ENCODE measurements at places on chromosomes 11 and 22.

DNA sequence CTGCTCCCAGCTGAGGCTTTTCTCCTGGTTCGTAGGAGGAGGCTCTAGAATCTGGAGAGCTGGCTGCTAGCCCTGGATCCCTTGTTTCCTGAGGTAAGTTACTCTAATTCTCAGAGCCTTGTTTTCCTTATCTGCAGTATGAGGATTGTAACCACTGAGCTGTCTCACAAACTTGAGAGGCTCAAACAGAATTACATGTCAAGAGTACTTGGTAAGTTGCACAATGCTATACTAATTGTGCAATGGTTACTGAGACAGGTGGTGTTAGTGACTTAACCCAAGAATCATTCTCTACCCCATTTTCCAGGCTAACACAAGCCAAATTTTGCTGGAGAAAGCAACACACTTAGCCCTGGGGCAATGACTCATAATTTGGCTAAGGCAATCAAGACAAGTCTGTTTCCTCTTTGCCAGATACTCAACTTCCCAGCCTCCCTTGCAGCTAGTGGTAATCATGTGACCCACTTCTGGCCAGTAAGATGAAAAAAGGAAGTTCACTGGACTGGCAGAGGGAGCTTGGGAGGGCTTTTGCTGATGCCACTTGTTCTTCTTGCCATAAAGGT, 348.0 kb downstream of the TENM4 start:
- DNase-seq, result no peak

- DNase-seq, result no peak
These were observed 32.1 kb downstream of the YAP1 start for GRCh38 chr11:102142333-102142732.

GRCh38 chr11:77096591-77097019, 6.0 kb upstream of the OMP start:
- DNase-seq, result no peak

DNA sequence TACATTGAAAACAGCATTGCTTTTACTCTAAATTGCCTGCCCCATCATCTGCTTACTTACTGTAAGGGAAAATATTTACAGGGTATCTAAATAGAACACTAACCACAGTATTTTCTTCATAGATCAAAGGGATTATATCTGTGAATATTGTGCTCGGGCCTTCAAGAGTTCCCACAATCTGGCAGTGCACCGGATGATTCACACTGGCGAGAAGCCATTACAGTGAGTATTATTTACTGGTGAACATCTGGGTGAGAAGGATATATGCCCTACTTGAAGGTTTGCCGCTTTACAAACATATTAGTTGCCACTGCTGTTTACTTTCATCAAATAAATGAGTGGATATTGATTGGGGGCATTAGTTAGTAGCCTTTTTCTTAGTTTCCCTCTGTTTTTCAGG, 5.9 kb upstream of the CNTF start:
- no peak for DNase-seq

DNA sequence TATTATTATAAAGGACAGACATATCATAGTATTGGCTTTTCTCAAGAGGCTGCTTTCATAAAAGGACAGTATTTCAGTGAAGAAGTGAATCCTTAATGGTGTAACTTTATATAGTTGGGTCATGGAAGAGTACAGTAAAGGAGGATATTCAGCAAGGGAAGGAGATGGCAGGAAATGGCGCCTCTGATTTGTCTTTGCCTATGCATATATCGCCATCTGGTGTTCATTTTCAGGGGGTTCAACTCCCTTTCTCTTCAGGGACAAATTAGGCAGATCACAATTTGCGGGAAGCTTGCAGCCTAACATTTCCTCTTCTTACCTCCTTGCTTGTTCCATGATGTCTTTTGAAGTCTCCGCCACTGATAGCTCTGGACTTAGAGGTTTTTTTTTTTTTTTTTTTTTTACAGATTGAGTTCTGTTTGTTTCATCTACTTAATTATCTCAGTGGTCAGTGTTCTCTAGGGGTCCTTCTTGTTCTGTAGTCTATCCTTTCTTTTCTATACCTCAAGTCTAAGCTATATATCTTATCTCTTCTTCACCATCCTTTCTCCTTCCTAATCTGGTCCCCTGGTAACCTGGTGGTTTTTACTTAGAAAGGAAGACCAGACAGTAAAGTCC, 21.8 kb upstream of the RRM1 start:
- DNase-seq, result peak; percentile 72

DNA sequence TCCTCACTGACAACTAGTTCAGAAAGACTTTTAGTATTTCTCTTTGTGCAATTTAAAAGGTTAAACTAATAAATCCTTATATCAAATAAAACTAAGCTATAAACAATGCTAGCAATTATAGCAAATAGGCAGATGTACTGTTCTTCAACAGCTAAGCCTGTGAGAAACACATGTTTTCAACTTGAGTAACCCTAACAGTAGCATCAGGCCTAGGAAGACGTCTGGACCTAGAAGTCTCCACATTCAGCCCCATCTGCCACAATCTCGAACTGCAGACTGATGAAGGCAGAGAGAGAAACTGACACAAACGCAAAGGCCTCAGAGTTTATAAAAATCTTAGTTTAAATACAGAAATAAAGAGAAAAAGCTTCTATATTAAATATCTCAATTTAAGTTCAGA, 2.5 kb downstream of the ST13 start:
- DNase-seq, result no peak

- no peak for DNase-seq
These were observed 438.1 kb downstream of the SOX6 start for GRCh38 chr11:15918212-15918611.

DNA sequence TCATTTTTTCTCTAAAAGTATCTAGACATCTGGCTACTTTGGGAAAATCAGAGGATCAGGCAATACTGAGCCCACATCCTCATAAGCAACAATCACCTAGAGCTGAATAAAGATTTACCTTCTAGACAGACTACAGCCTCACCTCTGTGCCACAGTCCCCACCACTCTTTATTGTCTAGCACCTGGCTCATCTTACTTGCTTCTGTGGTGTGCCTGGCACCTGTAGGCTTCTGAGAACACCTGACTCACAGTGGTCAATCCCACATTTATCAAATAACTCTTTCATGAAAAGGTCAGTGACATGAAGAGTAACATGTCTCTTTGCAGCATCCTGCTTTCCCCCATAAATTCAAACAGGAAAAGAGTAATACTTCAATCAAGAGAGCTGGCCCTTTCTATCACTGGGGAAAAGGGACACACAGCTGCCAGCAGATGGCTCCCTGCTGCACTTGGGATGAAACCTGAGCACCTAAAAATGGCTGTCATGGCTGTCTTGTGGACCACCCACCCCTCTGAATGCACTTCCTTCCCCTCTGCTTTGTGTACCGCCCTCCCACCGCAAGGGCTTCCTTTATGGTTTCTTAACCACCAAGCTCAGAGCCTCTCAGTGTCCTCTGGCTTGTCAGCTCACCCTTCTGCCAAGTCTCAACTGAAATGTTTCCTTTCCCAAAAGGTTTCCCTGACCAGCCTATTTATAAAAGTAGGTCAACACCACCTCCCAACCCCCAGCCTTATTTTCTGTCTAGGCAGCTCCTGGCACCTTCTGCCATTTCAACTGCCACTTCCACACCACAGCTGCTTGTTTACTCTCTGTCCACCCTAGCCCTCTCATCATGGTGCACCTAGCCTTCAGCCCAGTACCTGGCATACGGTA, 9.3 kb downstream of the TFIP11 start:
- DNase-seq, result peak; percentile 88

DNA sequence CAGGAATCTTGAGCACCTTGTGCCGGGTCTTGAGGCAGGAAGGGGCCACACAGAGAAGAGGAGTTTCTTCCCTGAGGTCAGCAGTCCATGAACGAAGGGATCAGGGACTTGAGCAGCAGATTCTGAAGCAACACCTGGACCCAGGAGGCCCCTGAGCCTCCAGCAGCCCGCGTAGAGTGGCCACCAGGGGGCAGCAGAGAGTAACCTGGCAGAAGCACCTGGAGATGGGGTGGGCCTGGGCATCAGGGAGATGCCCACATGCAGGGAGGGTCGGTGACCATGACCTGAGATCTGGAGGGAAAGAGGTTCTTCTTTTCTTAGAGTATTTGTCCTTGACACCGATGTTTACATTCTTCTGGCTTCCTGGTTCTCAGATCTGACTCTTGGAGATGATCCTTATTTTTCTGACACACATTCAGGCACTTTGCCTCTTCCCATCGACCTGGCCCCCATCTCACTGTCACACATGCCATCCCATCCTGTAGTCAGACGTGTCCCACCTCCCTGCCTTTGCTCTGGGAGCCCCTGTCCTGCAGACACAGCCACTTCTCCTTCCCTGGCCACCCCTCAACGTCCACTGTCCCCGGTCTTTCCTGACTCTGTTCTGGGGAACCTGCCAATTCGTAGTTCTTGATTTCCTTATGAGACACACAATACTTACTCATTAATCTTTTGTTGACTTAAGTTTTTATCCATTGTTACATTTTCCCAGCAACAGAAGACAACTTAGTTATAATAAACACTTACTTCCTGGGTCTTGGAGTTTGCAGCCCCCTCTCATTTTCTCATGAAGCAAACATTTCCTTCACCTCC, 66.5 kb downstream of the GGTLC2 start:
- peak; percentile 64 for DNase-seq

DNA sequence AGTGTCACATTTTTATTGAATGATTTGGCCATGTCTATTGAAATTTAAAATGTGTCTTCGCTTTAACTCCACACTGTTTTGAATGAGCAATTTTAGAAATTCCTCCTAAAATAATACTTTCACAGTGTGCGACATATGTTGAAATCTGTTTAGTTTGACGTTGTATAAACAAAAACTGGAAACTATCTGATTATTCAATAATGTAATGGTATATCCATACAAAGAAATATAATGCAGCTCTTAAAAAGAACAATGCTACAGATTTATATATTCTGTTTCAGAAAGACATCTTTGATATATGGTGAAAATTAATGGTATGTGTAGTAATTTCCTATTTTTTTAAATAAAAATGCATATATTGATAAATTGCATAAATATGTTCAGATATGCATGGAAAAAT, 268.7 kb upstream of the SORL1-AS1 start:
- no peak for DNase-seq

GRCh38 chr11:120712881-120713280, 201.3 kb downstream of the GRIK4 start:
- no peak for DNase-seq

DNA sequence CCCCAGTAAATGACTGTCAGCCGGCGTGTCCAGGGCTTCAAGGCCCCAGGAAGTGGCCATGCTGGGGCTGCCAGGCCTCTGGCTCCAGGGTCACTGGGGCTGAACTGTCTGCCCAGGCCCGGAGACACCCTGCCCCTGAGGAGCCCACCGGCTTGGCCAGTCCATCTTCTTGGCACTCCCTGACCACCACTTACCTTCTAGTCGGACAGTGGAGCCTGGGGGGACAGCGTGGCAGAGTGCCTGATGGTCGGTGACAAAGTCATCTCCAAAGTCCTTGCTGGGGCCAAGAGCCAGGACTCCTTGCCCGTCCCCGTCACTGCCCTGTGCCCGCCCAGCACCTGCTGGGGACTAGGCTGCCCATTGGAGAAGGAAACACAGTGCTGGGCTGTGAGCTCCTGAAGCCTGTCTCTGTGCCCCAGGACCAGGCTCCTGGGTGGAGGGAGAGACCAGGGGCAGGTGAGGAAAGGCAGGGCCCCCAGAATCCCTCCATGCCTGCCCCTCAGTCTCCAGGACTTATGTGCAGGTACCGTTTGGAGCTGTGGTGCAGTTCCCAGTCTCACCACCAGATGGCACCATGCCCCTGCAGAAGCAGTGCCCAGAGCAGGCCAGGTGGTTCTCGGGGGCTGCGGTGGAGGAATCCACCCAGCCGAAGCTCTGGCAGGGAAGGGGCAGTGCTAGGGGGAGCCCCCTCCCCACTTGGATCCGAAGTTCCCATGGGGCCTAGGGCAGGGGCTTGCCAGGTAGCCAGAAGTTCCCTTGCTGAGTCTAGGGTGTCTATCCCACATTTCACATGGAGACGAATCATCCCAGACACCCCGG, 6.0 kb upstream of the CCDC188 start:
- peak; percentile 90 for DNase-seq

- no peak for DNase-seq
These were observed 18.4 kb downstream of the MS4A6E start for GRCh38 chr11:60345489-60345888.

DNA sequence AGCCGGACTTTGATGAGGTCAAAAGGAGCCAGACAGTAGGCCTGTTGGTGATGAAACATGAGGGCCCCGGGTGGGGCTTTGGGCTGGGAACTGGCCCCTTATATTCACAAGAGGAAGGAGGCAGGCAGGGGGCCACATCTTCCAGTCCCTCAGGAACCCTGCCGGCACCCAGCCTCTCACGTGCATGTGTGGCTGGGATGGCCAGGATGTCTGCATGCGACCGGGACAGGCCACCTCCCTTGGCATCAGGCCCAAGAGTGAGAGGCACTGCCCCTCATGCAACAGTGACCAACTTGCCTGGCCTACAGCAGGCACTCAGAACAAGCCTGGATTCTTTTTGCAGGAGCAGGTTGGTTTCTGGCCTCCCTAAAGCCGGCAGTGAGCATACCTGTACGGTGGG, 5.4 kb downstream of the SLC25A45 start:
- DNase-seq, result no peak

- DNase-seq, result no peak
These were observed 77.7 kb downstream of the FEZ1 start for GRCh38 chr11:125418396-125418795.

DNA sequence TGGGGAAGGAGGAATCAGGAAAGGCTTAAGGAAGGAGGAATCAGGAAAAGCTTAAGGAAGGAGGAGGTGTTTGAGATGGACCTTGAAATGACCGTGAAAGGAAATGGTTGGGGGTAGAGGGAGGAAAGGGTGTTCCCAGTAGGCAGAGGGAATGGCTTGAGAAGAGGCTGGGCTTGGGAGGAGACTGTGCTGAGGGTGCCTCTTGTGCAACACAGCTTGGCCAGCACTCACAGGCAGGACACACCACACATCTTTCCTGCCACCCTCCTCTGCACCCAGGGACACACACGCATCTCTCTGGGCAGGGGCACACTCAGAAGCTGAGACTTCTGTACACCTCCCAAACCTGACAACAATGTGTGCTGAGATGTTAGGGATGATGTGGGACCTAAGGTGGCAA, 151.4 kb downstream of the FBXO7 start:
- no peak for DNase-seq

- DNase-seq, result no peak
These were observed 421.8 kb upstream of the ANO5 start for GRCh38 chr11:21771097-21771496.

- DNase-seq, result no peak
These were observed 17.6 kb upstream of the CADM1 start for GRCh38 chr11:115521825-115522224.

- DNase-seq, result no peak
These were observed 64.5 kb upstream of the B3GAT1 start for GRCh38 chr11:134476435-134477021.

- peak; percentile 19 for DNase-seq
These were observed at the start of gene ME3 for GRCh38 chr11:86672007-86672621. Gene ME3, minus strand, starts transcription at chr11:86672616.

DNA sequence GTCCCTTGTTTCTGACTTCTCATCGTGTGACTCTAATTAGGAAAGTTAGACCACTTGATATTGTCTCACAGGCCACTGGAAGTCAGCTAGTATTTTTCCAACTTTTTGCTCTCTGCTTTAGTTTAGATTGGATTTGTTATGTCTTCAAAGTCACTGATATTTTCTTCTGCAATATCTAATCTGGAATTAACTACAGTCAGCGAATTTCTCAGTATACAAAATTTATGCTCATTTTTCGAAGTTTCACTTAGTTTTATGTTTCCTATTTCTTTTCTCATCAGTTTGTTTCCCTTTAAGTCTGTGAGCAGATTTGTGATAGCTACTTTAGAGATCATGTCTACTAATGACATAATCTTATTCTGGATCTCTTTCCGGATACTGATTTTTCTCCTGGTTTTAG, 1027.2 kb upstream of the CNTN5 start:
- no peak for DNase-seq
